RWPE2 (cell line): ENCODE measurements at places on chromosomes 13 and 19.
A peak's percentile ranks its signal among the peaks of the same experiment; 100 is the strongest.

GRCh38 chr19:5037936-5038335 lies 69.0 kb downstream of the KDM4B start:
- DNase-seq, result no peak
- no peak overlapping the region for H3K27ac ChIP-seq
- H3K36me3 ChIP-seq, result peaks cover 20% of the 10 kb centered on the region
- no peak overlapping the region for H3K4me3 ChIP-seq
- H3K27me3 ChIP-seq, result no peaks in the 10 kb centered on the region

DNA sequence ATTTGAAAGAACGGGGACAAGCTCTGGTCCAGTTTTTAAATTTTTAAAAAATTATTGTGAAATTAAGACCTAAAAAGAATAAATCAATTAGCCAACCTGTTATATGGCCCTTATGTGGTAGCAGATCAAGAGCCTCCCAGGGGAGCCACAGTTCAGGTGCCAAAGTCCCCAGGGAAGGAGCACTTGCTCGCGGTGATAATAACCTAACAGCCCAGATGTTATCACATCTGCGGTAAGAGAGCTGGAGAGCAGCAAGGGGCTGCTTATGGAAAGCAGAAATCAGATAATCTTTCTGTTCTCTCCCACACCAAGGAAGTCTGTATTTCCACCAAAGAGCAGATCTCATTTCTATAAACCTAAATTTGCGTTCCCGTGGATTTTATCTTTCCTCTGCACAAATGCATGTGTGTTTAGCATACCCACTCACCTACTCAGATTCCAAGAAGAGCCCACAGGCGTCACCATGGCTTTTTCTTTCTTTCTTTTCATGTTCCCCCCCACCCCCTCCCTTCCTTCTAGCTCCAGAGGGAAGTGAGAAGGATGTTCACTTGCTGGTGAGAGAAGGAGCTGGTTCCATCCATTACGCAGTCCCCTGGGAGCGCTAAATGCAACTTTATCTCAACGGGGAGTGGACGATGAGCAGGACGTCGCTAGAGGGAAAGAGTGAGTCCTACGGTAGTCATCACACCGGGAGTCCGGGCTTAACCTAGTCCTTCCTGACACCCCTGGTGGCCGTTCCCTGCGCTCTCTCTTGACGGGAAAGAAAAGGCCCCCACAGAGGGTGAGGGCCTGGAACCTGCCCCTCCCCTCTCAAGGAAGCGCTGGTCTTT lies 1.6 kb upstream of the POU4F1 start:
- H3K27ac ChIP-seq, result no peak overlapping the region
- H3K4me3 ChIP-seq, result no peak overlapping the region
- no peaks in the 10 kb centered on the region for H3K4me1 ChIP-seq
- DNase-seq, result no peak

- DNase-seq, result no peak
- H3K27me3 ChIP-seq, result no peaks in the 10 kb centered on the region
- no peak overlapping the region for H3K4me3 ChIP-seq
- H3K4me1 ChIP-seq, result no peaks in the 10 kb centered on the region
- no peak overlapping the region for H3K27ac ChIP-seq
- H3K36me3 ChIP-seq, result no peaks in the 10 kb centered on the region
Observed at GRCh38 chr13:37427843-37428494, 170.6 kb downstream of the POSTN start.

DNA sequence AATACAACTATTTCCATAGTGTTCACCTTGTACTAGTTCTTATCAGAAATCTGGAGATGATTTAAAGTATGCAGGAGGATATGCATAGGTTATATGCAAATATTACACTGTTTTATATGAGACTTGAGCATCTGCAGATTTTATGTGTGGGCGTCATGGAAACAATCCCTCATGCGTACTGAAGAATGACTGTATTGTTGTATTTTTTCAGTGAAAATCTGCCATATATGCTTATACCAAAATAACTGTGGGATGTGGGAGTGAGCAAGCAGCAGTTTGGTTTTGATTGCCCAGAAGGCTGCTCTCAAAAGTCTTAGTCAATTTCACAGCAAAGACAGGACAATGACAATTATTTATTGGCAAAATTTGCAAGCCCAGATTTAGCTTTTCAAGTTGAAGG lies 238.8 kb upstream of the PCDH20 start:
- H3K4me3 ChIP-seq, result no peak overlapping the region
- peaks cover 6% of the 10 kb centered on the region for H3K27me3 ChIP-seq
- H3K27ac ChIP-seq, result no peak overlapping the region
- H3K36me3 ChIP-seq, result no peaks in the 10 kb centered on the region

GRCh38 chr19:16368385-16369305 lies 44.0 kb downstream of the KLF2 start:
- H3K4me1 ChIP-seq, result no peaks in the 10 kb centered on the region
- no peaks in the 10 kb centered on the region for H3K36me3 ChIP-seq
- H3K27ac ChIP-seq, result no peak overlapping the region
- no peak overlapping the region for H3K4me3 ChIP-seq

DNA sequence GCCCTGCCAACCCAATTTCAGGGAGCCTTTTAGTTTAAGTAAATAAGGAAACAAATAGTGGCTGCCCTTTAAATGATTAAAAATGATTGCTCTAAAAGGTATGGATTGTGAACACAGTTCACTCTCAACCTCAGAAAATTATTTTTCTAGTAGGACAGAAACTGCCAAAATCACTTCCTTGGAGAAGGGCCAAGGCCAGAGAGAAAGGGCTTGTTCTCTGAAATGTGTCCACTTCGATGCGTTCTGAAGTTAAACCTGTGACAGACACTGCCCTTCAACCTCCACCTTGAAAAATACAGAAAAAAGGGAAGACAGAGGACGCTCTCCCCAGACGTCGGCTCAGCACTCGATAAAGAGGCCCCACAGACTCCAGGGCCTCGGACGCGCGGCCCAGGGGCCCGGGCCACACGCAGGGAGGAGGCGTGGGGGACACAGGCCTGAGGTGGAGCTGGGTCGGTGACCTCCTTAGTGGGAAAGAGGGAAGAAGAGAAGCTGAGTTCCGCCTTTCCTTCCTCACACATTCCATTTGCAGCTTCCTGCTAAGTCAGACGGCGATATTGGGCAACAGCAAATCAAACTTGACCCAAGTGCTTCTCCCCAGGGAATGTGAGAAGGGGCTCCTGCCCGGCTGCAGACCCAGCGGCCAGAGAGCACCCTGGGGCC lies 63.6 kb downstream of the RASA3 start:
- H3K4me1 ChIP-seq, result peaks cover 26% of the 10 kb centered on the region
- peaks cover 2% of the 10 kb centered on the region; the same call in 1 of the 2 replicates for H3K36me3 ChIP-seq
- DNase-seq, result no peak
- no peaks in the 10 kb centered on the region for H3K27me3 ChIP-seq
- peak overlapping the region; percentile 8 for H3K27ac ChIP-seq

- H3K4me1 ChIP-seq, result peaks cover 4% of the 10 kb centered on the region
- no peaks in the 10 kb centered on the region for H3K27me3 ChIP-seq
- no peak for DNase-seq
- H3K27ac ChIP-seq, result no peak overlapping the region
Observed at GRCh38 chr13:31798189-31798588, 58.9 kb downstream of the RXFP2 start.

DNA sequence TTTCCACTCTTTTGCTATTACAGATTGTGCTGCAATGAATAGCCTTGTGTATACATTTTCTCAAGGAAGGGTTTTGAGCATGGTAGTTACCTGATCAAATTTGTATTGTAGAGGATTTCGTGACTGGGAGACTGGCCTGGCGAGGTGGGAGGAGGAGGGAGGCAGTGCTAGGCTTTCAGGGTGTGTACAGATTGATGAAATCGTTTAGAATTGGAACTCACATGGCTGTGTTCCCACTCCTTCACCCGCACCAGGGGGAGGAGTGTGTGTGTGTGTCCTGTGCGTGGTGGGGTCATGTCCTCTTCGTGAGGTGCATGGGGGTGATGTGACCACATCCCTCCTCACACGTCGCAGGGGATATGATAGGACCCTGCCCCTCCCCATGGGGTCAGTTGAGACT lies 8.3 kb downstream of the PGLYRP1 start:
- no peak for DNase-seq
- no peak overlapping the region for H3K27ac ChIP-seq
- H3K4me1 ChIP-seq, result no peaks in the 10 kb centered on the region
- H3K27me3 ChIP-seq, result peaks cover 5% of the 10 kb centered on the region
- peak overlapping the region; percentile 35 for H3K4me3 ChIP-seq

DNA sequence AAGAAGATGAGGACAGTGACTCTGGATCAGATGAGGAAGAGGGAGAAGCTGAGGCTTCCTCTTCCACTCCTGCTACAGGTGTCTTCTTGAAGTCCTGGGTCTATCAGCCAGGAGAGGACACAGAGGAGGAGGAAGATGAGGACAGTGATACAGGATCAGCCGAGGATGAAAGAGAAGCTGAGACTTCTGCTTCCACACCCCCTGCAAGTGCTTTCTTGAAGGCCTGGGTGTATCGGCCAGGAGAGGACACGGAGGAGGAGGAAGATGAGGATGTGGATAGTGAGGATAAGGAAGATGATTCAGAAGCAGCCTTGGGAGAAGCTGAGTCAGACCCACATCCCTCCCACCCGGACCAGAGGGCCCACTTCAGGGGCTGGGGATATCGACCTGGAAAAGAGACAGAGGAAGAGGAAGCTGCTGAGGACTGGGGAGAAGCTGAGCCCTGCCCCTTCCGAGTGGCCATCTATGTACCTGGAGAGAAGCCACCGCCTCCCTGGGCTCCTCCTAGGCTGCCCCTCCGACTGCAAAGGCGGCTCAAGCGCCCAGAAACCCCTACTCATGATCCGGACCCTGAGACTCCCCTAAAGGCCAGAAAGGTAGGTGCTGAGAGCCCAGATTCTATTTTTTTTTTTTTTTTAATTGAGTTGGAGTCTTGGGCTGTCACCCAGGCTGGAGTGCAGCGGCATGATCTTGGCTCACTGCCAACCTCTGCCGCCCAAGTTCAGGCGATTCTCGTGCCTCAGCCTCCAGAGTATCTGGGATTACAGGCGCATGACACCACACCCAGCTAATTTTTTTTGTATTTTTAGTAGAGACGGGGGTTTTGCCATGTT lies 2.3 kb downstream of the PPP1R15A start:
- H3K4me3 ChIP-seq, result peak overlapping the region; percentile 86
- H3K27me3 ChIP-seq, result no peaks in the 10 kb centered on the region
- peaks cover 53% of the 10 kb centered on the region for H3K36me3 ChIP-seq

- H3K4me3 ChIP-seq, result no peak overlapping the region
- H3K27me3 ChIP-seq, result no peaks in the 10 kb centered on the region
- no peaks in the 10 kb centered on the region for H3K4me1 ChIP-seq
Observed at GRCh38 chr13:28624707-28625432, 34.1 kb upstream of the POMP start.

GRCh38 chr19:34232566-34233481 lies 21.5 kb upstream of the GARRE1 start:
- H3K27me3 ChIP-seq, result no peaks in the 10 kb centered on the region
- H3K36me3 ChIP-seq, result peaks cover 24% of the 10 kb centered on the region
- H3K27ac ChIP-seq, result peak overlapping the region; percentile 79
- DNase-seq, result no peak
- H3K4me1 ChIP-seq, result peaks cover 9% of the 10 kb centered on the region

GRCh38 chr19:15294561-15294990 lies 37.8 kb downstream of the BRD4 start:
- no peak overlapping the region for H3K4me3 ChIP-seq
- H3K27me3 ChIP-seq, result no peaks in the 10 kb centered on the region
- DNase-seq, result no peak
- peaks cover 60% of the 10 kb centered on the region for H3K4me1 ChIP-seq
- H3K36me3 ChIP-seq, result peaks cover 28% of the 10 kb centered on the region

DNA sequence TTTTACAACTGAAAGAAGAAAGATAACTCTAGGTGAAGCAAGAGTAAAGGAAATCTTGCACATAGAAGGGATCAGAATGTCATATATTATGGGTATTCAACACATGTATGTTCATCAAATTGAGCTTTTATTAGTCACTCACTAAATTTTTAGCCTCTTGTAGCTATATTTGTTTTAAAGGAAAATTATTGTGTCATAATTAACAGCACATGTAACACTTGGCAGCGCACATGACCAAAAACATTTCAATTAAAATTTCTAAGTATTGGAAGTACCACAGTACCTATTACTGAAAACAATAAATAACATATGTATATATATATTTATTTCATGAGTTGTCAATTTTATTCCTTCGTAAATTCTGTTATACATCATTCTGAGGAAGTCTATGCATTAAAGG lies 2800.4 kb downstream of the PCDH9 start:
- H3K4me3 ChIP-seq, result no peak overlapping the region
- H3K4me1 ChIP-seq, result no peaks in the 10 kb centered on the region
- H3K27ac ChIP-seq, result no peak overlapping the region
- no peaks in the 10 kb centered on the region for H3K36me3 ChIP-seq

GRCh38 chr13:46617229-46617721 lies 64.3 kb downstream of the LRCH1 start:
- H3K36me3 ChIP-seq, result no peaks in the 10 kb centered on the region
- H3K4me1 ChIP-seq, result peaks cover 18% of the 10 kb centered on the region
- no peak overlapping the region for H3K4me3 ChIP-seq
- no peak overlapping the region for H3K27ac ChIP-seq

DNA sequence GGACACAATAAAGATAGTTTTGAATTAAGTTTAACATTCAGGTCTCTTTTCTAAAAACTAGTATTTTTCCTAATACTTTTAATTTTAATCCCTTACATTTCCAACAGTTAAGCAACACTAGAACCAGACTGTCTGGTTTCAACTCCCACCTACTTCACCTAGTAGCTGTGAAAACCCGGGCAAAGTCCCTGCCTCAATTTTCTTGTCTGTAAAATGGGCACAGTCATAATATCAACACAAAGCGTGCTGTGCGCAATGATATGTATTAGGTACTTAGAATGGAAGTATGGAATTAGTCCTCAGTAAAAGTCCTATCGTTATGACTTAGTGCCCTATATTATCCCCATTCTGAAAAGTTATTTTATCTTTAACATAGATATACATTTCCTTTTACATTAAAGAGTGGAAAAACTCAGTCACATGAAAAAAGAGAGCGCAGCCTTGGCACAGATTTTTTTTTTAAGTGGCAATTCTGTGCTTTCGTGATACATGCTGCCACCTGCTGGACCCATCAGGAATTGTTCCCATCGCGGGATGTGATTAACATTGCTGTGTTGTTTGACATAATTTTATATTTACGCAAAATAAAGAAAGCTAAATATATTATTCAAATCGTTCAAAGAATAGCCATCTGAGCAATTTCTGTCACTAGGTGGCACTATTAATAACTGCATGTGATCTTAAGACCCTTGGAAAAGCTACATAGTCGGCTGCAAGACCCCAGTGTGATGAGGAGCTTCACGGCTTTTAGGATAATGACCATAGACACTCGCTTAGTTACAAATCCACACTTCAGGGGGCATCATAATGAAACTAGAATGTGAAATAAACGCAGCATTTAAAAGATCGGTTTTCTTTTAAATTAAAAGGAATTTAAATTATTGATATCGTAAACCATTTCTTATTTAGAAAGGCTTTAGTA lies 59.9 kb downstream of the LIG4 start:
- no peaks in the 10 kb centered on the region for H3K4me1 ChIP-seq
- H3K36me3 ChIP-seq, result 0 out of 2 replicates have a peak, but pooled peaks cover 3% of the 10 kb centered on the region
- H3K27me3 ChIP-seq, result no peaks in the 10 kb centered on the region
- DNase-seq, result no peak

DNA sequence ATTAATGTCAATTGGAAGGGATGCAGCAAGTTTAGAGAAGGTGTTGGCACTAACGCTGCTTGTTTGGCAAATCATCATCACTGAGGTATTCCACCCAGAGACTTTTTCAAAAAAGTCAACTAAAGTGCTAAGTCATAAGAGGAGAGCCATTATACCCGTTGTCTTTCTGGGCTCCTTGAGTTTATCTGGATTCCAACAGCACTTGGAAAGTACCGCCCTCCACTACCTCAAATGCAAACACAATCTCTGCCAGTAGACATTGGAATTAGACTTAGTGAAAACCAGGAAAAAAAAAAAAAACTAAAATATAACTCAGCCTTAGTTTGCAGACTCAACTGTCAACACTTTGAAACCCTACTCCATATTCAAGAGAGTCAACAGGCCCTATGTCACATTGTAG lies 266.0 kb downstream of the ITGBL1 start:
- no peak overlapping the region for H3K4me3 ChIP-seq
- no peak for DNase-seq
- H3K27me3 ChIP-seq, result no peaks in the 10 kb centered on the region
- no peaks in the 10 kb centered on the region for H3K36me3 ChIP-seq
- H3K4me1 ChIP-seq, result no peaks in the 10 kb centered on the region
- H3K27ac ChIP-seq, result no peak overlapping the region
